ENCODE measurements at places on chromosomes 1 and 21.

GRCh38 chr1:154524881-154525280 lies 22.7 kb upstream of the SHE start:
- no peak for DNase-seq

DNA sequence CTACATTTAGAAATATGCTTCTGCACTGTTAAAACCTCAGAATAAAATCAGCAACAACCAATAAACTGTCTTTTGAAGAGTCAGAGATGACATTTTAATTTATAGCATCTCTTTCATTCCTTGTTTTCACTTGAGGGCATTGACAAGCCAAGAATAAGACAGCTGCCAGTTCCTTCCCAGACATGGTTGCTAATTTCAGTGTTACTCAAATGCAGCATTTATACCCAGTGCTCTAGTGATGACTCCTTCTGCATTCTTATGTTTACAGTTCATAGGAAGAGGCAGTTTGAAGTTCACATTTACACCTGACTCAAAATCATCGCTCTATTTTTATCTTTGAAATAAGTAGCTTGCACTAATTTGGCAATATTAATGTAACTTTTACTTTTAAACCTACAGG lies 44.9 kb downstream of the PLA2G4A start:
- DNase-seq, result no peak

DNA sequence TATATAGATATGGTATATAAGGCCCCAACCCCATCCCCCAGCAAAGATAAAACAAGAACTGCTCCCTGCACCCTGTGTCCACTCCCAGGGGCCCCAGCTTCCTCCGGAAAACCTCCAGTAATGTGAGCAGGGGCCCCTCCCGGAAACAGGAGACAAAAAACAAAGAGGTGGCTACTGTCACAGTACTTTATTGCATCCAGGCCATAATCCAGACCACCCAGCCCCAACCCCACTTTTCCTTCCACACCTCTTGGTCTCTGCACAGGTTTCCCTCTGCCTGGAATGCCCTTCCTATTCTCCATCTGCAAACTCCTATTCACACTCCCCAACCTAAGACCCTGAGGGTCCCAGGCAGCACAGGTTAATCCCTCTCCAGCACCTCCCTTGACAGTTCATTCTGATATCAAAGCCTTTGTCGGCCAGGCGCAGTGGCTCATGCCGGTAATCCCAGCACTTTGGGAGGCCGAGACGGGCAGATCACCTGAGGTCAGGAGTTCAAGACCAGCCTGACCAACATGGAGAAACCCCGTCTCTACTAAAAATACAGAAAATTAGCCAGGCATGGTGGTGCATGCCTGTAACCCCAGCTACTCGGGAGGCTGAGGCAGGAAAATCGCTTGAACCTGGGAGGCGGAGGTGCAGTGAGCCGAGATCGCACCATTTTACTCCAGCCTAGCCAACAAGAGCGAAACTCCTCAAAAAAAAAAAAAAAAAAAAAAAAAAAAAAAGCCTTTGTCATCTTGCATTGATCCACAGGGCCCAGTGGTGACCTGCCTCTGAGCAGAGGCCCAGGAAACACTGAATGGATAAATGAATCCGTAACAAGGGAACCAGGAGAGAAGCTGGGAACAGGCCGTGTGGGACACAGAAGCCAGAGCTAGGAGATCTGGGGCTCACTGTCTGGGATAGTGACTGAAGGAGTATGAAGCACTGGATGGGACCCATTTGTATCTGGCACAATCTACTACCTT lies 2.3 kb upstream of the AUNIP start:
- no peak for DNase-seq

DNA sequence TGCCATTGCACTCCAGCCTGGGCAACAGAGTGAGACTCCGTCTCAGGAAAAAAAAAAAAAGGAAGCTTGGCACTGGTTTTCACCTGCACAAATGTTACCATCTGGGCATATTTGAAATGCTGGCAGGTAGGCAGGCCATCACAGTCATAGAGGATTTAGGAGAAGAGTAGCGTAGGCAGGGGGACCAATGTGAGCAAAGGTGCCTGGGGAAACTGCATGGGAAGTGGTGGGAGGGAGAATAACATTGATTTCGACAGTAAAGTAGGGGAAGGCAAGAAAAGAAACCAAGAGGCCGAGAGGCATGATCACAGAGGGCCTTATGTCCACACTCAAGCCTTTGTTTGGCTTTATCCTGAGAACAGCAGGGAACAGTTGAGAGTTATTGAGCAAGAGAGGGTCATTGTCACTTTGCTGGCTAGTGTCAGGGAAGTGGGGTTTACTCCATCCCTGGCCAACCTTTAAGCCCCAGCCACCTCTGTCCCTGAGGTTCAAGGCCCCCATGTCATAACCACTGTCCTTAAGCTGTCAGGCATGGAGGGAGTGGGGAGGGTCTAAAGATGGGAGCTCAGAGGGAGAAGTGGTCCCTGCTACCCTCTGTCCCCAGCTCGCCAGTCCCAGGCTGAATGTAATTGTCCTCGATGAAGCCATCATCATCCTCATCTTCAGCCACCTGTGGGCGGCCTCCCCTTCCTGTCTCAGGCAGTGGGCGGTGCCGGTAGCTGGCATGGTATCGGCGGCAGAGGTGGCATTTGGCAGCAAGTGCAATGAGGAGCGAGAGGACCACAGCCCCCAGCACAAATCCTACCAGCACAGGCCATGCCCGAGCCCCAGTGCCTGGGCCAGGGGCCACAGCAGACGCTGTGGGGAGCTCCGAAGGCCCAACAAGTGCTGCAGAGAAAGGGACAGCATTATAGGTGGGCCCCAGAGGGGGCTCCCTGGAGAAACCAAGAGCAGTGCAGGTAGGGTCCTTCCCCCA lies 2.9 kb downstream of the C1orf210 start:
- no peak for DNase-seq

GRCh38 chr1:233172201-233172600 lies 123.3 kb downstream of the PCNX2 start:
- DNase-seq, result no peak

GRCh38 chr1:205518661-205519540 lies 14.4 kb downstream of the CDK18 start:
- no peak for DNase-seq

- DNase-seq, result no peak
Measured at GRCh38 chr1:115275216-115275615, 62.8 kb downstream of the NGF start.

DNA sequence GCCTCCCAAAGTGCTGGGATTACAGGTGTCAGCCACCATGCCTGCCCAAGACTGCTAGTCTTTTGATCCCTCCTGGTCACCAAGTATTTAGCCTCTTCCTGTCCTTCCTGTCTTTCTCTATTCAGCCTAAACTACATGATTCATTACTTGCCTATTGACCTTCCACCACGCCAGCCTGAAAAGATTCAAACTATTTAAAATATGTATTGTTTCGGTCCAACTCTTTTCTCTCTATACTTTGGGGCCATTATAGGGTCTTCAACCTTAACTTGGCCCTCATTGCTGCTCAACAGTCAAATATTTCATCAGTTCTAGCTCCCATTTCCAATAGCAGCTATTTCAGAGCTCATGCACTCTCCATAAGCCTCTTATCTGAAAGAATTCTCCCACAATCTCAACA lies 153.0 kb downstream of the TNFSF18 start:
- no peak for DNase-seq

GRCh38 chr1:65467536-65467935 lies 47.1 kb downstream of the LEPR start:
- no peak for DNase-seq

GRCh38 chr1:82449506-82450057 lies 648.8 kb downstream of the ADGRL2 start:
- no peak for DNase-seq

DNA sequence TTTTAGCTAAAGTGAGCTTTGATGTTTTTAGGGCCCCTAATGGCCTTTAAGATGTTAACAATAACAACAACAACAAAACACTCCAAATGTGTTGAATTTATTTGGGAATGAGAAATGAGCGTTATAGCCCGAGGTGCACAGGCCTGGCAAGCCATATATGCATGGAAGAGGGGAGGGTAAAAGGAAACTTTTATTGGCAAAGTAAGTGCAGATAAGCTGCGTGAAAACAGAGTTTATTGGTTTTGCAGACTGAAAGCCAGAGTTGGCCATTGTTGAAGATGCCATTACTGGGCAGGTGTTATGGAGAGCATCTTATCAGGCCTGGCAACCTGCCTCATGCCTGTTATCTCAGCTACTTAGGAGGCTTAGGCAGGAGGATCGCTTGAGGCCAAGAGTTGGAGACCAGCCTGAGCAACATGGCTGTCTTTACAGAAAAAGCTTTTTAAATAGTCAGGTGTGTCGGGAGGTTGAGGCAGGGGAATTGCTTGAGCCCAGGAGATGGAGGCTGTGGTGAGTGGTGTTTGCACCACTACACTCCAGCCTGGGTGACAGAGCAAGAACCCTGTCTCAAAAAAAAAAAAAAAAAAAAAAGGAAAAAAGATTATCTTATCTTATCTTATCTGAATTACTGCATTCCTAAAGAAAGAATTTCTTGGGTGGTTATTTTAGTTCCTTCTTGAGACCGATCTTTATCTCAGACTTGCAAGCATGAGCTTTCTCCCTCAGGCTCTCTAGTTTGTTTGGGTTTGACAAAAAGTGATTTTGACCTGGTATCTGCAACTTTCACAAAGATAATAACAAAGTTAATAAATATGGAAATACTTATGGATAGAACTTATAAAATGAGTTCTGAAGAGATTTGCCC lies 1.7 kb downstream of the PATJ start:
- DNase-seq, result no peak

DNA sequence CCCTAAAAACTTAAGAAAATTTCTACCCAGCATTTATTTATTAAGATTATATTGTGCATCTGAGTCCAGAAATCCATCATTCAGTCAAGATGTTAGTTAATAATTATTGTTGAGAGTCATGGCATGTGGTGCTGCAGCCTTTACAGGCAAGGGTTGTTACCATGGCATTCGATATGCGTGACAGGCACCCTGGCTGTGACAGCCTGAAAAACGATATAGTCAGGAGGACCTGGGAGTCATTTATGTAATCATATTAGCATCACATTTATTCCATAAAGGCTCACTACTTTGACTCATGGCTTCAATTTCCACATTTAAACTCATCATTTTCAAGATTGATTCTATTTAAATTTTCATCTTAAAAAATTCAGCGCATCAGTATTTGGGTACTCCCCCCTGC lies 68.0 kb downstream of the CACHD1 start:
- no peak for DNase-seq

DNA sequence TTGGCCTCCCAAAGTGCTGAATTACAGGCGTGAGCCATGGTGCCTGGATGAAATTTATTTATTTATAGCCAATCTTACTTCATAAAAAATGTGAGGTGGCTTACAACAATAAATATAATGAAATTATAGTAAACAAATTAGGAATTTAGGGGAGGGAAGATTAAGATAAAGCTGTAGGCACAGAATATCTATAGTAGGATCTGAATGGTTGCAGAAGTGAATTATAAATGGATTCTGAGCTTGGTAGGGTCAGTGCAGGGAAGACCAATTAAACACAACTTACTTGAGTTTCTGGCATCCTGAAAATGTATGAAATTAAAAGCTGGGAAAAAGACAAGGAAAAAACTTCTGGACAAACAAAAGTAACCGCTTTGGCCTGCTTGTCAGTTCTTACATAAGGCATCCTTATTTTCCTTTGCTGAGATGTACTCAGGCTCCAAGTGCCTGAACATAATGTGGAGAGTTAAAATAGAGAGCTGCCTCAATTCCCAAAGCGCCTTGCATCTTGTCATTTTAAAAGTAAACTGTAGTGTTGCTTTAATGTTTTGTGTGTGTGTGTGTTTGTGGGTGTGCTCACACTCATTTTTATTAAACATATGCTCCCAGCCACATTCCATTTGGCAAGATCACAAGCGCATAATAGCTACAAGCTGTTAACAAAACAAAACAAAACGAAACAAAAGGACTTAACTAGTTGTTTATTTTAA lies 247.3 kb downstream of the S1PR1 start:
- no peak for DNase-seq

DNA sequence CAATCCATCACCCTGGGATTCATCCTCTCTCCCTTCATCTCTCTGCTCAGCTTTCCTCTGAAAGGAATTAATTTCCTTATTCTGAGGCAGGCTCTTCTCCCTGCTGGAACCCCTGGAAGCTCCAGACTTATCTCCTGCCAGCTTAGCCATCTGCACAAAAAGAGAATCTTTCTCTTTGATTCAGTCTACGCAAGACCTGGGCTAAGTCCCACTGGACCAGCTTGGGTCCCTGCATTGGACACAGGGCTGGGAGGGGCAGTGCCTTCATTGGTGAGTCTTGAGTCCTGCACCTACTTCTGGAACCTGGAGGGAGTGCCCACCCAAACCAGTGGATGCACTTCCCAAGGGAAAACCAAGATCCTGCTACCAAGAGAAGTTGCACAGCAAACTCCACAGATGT lies 271.7 kb upstream of the CSF3R start:
- DNase-seq, result no peak

DNA sequence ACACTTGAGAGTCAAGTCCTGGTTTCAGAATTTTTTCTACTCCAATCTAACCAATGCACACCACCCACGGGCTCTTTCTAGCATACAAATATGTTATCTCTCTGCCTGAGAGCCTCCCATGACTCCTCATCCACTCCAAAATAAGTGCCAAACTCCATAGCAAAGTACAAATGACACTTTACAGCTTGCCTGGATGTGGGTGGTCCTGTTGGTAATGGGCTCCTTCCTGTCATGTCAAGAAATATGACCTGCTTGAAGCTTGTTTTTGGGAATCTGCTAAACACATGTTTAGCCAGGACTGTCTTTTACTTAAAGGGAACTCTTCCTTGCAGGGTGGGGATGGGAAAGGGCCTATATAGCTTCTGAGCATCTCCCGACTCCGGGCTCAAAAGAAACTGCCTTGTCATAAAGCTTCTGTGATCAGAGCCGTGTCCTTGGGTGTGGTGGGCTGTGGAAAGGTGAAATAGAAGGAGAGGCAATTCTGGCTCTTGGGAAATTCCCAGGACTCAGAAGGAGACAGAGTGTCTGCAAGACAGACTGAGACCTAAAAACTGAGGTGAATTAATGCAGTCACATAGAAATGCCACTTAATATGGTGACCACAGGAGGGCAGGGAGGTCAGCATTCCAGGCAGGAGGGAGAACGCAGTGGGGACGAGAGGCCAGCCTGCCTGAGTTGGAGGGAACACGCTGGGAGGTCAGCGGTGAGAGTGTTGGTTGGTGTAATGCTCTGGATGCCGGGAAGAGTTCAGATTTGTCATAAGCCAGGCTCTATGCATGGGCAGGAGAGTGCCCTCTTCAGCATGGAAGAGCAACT lies 6.1 kb upstream of the IGFN1 start:
- no peak for DNase-seq
